NCI-H1930 (cell line): ENCODE measurements at places on chromosomes 2 and 18.
A peak's percentile ranks its signal among the peaks of the same experiment; 100 is the strongest.

- DNase-seq = no peak
These were observed 18.3 kb upstream of the CHCHD5 start for GRCh38 chr2:112566104-112566503.

DNA sequence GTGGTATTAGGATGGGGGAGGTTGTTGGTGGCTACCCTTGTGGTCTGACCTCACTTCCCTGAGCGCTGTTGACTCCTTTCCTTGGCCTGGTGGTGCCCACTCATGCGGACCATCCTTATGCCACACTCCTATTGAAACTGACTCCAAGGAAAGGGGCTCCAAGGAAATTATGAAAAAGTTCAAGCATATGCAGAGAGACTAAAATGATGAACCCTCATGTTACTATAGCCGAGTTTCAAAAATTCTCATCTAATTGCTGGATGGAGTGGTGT is 96.2 kb upstream of the STPG4 start:
- DNase-seq = no peak

DNA sequence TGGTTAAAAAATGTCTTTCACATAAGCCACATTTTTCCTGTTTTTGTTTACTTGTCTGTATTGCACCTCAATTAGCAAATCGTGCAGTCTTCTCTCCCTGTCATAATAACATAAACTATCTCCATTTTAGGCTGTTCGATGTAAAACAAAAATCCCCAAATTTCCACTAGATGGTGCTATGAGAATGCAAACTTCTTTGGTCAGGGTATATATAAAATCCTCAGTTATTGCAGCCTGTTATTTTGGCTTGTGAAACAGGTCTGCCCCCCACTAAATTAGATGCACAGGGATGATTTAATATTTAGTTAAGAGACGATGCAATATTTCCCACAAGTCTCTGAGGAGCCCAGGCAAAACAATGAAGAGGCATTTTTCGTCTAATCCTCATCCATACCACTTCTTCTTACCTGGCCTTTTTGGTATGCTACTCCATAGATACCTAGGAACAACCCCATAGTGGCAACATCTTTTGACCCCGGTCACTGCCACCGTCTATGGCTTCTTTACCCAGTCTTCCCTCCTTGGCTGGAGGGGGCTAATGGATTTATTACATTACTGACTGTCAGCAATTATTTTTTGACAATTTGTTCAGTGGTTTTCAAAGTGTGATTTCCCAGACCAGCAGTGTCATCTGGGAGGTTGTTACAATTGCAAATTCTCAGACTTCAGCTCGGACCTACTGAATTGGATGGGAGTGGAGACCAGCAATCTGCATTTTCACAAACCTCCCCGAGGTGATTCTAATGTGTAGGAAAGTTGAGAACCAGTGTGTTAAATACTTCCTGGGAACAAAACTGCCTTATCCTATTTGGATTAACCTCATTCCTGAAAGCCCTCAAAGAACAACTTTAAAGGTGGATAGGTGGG is 117.4 kb upstream of the CWC22 start:
- peak; percentile 65 for DNase-seq

- DNase-seq = no peak
These were observed 57.2 kb upstream of the BBS5 start for GRCh38 chr2:169422120-169422519.

- no peak for DNase-seq
These were observed 144.3 kb downstream of the ATAD2B start for GRCh38 chr2:23782646-23783045.

GRCh38 chr18:78818495-78818894 is 161.1 kb upstream of the SALL3 start:
- DNase-seq = no peak

DNA sequence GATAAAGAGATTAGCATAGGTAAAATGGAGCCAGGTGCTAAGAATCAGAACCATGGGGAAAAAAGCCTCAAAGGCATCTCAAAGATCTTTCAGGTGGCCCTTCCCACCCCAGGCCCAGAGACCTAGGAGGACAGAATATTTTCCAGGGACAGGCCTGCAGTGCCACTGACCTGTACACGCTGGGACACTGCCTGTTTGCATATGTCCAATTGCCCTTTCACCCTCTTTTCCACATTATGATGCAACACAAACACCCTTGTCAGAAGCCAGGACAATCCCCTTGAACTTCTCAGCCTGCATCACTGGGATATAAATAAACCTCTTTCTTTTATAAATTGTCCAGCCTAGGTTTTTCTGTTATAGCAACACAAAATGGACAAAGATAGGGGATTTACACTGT is 419.1 kb downstream of the TRIB2 start:
- no peak for DNase-seq

GRCh38 chr2:6977786-6978185 is 60.6 kb downstream of the RNF144A start:
- DNase-seq = no peak

- DNase-seq = no peak
These were observed 62.3 kb downstream of the SOWAHC start for GRCh38 chr2:109676346-109676902.
